ENCODE measurements at places on chromosomes 16 and 17.

DNA sequence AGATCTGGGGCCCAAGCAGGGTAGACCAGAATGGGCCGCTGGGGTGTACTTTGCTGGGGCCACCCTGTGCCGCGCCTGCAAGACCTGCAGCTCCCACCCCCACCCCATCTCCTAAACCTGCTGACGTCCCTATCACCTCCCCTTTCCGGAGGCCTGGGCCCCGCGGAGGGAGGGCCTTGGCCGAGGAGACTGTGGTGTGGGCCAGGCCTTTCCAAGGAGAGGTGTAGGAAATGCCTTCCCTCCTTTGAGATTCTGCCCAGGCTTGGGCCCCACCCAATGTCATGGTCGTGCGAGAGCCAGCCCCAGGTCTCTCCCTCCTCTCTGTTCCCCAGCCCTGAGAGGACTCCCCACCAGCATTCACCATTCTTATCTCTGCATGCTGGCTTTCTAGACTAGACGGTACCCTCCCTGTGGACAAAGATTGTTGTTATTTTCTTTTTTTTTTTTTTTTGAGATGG lies 3.9 kb upstream of the WFIKKN2 start:
- DNase-seq = no peak

DNA sequence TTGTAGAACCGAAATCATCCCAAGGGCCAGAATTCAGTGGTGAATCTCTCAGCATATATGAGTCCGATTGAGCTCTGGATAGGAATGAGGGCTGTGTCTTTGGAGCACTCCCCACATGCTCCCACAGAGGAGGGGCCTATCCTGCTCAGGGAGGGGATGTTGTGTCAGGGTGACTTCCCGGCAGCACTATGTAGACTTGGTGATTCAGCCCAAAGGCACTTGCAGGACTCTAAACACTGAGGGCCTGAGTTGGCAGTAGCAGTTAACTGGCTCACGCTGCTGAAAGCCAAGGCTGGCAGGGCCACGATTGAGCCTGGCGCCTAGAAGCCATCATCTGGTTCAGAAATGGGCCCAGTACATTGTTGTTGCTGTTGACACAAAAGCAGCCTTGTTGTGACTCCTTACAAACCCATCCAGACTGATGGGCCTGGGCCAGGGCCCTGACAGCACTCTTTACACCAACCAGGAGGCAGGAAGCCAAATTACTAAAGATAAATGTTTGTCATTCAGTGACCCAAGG lies 31.9 kb downstream of the NMT1 start:
- DNase-seq = peak; percentile 98

- DNase-seq = peak; percentile 87
Observed at GRCh38 chr16:56985288-56985961, 3.9 kb upstream of the NLRC5 start.

DNA sequence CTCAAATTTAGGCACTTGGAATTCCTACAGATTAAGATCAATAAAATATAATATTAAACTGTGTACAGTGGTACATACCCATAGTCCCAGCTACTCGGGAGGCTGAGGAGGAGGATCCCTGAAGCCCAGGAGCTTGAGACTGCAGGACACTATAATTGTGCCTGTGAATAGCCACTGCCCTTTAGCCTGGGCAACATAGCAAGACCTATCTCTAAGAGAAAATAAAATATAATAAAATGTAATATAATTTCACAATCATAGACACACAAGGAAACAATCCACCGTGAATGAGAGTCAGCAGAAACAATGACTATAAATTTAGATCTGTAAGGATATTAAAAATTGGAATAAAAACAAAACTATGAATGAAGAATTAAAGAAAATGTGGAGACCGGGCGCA lies 10.0 kb upstream of the TNK1 start:
- DNase-seq = no peak

GRCh38 chr16:79264237-79265109 lies 336.1 kb downstream of the MAF start:
- no peak for DNase-seq

- DNase-seq = peak; percentile 97
Observed at GRCh38 chr16:3611146-3611975, at the start of gene SLX4. SLX4 (minus strand) TSS chr16:3611606; CDS start chr16:3608964, 2,642 bp downstream.

- DNase-seq = no peak
Observed at GRCh38 chr17:43641416-43641815, 20.3 kb downstream of the MEOX1 start.

- no peak for DNase-seq
Observed at GRCh38 chr17:173166-173911, 8.1 kb downstream of the DOC2B start.

DNA sequence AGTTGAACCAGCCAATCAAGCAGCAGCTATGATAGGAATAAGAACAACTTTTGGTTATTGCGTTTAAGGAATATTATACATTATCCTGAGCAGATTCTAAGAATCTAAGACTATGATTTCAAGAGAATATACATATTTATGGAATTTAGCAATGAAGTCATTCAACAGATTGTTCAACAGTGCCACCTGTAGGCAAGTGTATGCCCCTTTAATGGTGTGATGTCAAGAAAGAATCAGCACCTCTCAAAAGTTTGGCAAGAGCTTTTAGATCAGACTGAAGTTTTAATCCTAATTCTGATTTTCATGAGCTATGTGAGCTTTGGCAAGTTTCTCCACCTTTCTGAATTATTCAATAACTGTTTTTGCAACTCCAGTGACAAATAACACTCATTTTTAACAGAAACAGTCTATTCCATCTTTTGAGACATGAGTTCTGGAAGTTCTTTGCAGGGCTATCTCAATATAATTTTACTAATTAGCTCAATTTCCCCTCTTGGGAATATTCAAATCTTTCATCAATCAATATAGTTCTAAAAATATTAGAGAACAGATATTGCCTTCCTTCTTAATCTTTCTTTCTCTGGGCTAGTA lies 474.3 kb upstream of the TOM1L1 start:
- DNase-seq = no peak

DNA sequence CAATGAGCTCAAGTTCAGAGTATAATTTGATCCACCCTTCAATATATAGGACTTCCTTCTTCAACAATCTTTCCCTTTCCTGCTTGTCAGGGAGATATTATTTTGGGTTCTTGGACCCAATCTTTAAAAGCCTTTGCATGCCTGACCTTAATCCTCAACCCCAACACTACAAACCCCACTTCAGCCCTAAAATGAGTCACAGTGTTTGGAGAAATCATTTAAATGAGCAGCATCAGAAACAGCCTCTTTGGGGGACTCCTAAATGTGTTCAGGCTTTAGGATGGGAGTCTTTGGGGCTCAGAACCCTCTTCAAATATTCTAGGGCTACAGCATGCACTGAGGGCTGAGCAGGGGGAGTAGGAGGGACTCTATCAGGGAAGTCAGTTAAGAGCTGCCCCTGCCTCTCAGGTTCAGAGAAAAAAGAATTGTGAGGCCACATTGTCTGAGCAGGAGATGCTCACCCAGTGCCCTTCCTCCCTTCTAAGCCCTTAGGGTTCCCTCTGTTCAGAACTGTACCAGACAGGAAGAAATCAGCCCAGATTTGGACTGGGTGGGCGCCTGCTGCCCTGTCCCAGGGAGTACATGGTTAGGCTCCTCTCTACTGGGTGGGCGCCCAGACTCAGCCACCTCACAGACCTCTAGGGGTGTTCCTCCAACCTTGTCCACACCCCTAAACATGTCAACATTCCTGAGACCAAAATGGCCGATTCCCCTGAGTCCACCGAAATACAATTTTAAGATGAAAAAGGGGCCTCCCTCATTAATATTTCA lies 5.0 kb downstream of the NEUROD2 start:
- DNase-seq = no peak

- no peak for DNase-seq
Observed at GRCh38 chr16:50072730-50073129, 7.0 kb downstream of the HEATR3 start.

DNA sequence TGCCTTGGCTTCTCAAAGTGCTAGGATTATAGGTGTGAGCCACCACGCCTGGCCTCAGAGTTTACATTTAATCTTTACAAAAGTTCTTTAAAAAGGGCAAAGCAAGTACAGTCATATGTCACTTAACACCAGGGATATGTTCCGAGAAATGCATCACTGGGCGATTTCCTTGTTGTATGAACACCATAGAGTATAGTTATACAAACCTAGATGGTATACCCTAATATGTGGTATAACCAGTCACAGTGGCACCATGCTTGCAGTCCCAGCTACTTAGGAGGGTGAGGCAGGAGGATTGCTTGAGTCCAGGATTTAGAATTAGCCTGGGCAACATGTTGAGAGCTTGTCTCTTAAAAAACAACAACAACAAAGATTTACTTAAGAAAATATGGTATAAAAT lies 51.3 kb downstream of the NFATC3 start:
- DNase-seq = no peak

- no peak for DNase-seq
Observed at GRCh38 chr16:4158143-4159093, 42.2 kb upstream of the ADCY9 start.

GRCh38 chr17:48517478-48517877 lies 13.3 kb downstream of the HOXB1 start:
- DNase-seq = no peak

GRCh38 chr16:84260766-84261554 lies 21.1 kb upstream of the KCNG4 start:
- DNase-seq = no peak

- no peak for DNase-seq
Observed at GRCh38 chr16:87063543-87063942, 253.6 kb downstream of the C16orf95 start.

GRCh38 chr17:55965051-55965450 lies 188.2 kb upstream of the ANKFN1 start:
- DNase-seq = no peak

GRCh38 chr16:89108416-89108815 lies 14.8 kb downstream of the ACSF3 start:
- DNase-seq = no peak

DNA sequence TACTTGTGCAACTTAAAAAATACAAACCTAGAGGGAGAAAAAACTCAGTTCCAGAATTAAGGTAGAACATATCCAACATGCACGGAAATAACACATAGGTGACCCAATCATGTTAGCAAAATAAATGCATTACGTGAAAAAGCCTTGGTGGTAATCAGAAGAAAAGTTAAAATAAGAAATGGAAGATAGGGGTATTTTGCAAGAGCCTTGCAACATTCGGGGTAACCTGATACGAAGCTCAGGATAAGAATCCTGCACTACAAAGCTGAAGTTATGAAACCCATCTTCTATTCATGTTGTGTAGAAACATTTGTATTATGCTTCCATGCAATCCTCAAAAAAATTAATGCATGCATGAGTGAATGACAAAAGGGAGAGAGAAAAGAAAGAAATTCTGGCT lies 33.1 kb downstream of the CHCT1 start:
- no peak for DNase-seq

GRCh38 chr16:65045961-65046360 lies 75.9 kb downstream of the CDH11 start:
- DNase-seq = no peak

DNA sequence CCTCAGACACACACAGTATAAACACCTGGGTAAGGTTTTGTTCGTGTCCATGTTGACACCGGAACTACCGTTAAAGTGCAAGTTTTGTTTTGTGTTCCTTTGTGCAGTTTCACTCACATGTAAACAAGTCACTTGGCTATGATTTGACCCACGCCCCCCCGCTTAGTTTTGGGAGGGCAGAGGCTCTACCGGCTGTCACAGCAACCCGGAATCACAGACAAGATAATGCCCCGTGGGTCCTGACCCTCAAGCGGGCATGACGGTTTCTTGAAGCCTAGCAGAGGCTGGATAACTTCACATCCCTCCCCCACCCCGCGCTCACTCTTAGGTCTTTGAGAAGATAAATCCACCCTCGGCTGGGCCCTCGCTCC lies 1.7 kb downstream of the RASD1 start:
- no peak for DNase-seq

DNA sequence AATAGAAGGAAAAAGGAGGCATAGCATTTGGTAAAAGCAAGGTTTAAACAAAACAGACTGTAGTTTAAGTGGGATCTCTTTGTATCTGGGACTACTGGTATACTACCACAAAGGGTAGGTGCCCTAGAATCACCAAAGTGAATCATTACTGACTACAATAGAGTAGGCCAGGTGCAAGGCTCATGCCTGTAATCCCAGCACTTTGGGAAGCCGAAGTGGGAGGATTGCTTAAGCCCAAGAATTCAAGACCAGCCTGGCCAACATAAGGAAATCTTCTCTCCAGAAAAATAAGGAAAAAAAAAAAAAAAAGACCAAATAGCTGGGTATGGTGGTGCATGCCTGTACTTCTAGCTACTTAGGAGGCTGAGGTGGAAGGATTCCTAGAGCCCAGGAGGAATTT lies 60.8 kb upstream of the CORO6 start:
- DNase-seq = no peak

- DNase-seq = no peak
Observed at GRCh38 chr17:40935624-40936023, 1.8 kb downstream of the KRT23 start.

DNA sequence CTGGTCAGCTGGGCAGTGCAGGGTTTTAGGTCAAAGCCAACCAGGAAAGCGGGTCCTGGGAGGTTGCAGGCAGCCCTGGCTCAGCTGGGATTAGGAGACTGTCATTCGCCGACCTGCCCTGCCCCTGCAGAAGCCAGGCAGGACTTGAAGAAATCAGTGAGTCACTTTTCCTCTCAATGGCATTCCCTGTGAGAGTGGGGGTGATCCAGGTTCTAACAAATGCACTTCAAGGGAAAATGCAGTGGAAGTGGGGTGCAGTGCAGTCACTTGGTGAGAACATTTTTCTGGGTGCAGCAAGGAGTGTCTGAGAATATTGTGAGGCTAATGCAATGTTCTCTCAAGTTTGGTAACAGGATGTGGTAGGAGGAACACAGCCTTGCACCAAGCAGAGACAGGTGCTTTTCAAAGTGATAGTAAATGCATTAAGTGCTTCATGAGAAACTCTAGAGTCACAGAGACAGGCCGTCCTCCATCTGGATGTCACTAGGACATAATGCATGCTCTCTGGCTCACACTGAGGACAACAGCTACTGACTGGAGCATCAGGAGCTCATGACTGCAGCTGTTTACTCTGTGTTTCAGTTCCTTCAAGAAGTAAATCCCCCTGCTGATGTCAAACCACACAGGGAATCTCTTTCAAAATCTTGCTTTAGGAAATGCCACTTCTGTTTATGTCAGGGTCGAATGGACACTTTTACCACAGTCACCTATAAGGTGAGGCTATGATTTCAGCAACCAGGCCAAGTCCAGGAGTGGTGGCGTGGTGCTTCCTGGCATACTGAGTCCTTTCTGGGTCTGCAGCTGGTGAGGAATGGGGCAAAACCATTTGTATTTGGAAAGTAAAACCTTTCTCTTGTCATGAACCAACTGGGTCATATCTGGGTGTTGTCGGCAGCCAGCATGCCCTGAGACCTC lies 16.7 kb downstream of the CDK5R1 start:
- DNase-seq = peak; percentile 56

DNA sequence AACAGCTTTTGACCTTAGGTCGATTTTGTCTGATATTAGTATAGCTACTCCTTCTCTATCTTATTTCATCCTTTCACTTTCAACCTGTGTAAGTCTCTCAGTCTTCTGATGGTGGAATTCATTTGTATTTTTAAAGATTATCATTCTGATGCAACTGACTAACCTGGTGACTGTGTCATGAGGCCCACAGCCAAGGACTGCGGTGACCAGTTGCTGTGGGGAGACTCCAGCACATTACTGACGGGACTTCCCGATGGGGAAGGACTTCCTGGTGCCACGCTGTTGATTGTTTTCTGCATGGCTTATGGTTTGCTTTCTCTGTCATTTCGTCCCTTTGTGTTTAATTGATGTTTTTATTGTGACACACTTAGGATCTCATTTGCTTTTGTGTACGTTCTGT lies 34.2 kb downstream of the RMI2 start:
- peak; percentile 63 for DNase-seq

All from H54 (cell line).